ENCODE measurements at places on chromosomes 3 and 15.

- DNase-seq: no peak
Observed at GRCh38 chr3:10162185-10162584, 2.5 kb upstream of the IRAK2 start.

- DNase-seq: no peak
Observed at GRCh38 chr3:129585949-129586657, 20.4 kb downstream of the PLXND1 start.

GRCh38 chr15:33098094-33099058 is 96.1 kb downstream of the FMN1 start:
- no peak for DNase-seq

DNA sequence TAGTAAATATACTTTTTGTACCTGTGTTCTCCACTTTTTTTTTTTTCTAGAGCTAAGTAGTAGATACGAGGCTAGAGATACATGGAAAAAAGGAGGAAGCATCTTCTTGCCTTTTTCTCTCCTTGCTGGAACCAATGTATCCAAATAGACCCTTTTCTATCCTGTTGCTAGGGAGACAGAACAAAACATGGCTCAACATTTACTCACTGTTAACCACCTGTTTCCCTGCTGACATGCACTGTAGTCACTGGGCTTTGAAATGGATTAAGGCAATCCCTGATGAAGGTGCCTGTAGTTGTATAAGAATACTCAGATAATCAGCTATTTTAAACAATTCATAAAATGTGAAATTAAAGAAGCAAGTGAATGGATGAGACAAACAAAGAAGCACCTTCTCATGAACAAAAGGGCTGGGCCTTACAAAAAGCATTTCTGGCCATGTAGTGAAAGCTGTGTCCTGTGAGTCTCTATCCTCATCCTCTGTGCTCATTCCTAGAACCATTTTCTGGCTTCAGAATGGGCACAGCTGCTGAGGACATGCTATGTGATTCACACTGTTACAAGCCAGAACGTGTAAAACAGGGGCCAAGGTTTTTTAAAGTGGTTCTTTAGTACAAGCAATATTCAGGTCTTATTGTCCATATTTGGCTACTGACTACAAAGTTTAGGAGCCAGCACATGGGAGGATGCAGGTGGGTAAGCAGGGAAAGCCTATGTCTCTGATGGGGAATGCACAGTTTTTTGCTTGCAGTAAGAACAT is 100.4 kb upstream of the NDN start:
- DNase-seq: no peak

- no peak for DNase-seq
Observed at GRCh38 chr3:106616556-106616955, 747.7 kb upstream of the CBLB start.

- no peak for DNase-seq
Observed at GRCh38 chr3:169581633-169582032, 81.9 kb downstream of the MECOM start.

GRCh38 chr3:152454076-152454875 is 185.5 kb downstream of the MBNL1 start:
- DNase-seq: no peak

- DNase-seq: no peak
Observed at GRCh38 chr15:43329217-43329959, 985 bp downstream of the LCMT2 start.

GRCh38 chr3:109070211-109070610 is 47.7 kb downstream of the MORC1 start:
- DNase-seq: no peak

GRCh38 chr15:74343127-74343796 is 24.2 kb downstream of the CYP11A1 start:
- DNase-seq: no peak

GRCh38 chr3:13581485-13582365 is 32.8 kb downstream of the FBLN2 start:
- DNase-seq: no peak
